Ovary (tissue), 10 donors: ENCODE measurements at places on chromosomes 2 and 18. TPM values are rescaled to one million over a fixed set of nuclear protein-coding genes. Genes with fewer than 3 reads are reported as not detected.

CROCC2 gene
- 1.7 TPM for total RNA-seq

CACNB4 gene
- total RNA-seq: 0.65 TPM

MSTN gene
- 0.25 TPM for total RNA-seq

EVX2 gene
- not detected for total RNA-seq

TIA1 gene
- 143 TPM for total RNA-seq

ST3GAL5 gene
- 21.8 TPM for total RNA-seq

DNA sequence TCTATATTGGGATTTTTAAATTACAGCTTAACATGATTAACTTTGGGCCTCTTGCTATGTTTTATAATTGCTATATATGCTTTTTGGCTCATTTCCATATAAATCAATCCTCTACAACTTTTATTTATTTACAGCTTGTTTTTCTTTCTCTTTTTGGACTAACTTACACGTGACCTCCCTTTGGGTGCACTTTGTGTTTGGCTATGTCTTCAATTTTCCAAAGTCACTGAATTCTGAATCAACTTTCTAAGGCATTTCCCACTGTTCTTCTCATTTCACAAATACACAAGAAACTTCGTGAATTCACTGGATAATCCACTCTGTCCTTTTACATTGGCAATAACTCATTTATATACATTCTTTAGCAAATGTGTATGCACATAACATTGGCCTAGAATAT lies 5.4 kb upstream of the CPS1 start:
- H3K36me3 ChIP-seq: no peaks in the 10 kb centered on the region
- peaks cover 1% of the 10 kb centered on the region for H3K4me1 ChIP-seq
- no peak overlapping the region for H3K4me3 ChIP-seq
- no peak for DNase-seq

DNA sequence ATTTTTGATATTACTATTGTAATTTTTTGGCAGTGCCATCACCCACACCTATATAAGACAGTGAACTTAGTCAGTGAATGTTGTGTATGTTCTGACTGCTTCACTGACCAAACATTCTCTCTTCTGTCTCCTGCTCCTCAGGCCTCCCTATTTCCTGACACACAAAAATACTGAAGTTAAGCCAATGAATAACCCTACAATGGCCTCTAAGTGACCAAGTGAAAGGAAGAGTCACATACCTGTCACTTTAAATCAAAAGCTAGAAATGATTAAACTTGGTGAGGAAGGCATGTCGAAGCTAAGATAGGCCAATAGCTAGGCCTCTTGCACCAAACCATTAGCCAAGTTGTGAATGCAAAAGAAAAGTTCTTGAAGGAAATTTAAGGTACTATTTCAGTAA lies 151.9 kb downstream of the RND3 start:
- H3K36me3 ChIP-seq: no peaks in the 10 kb centered on the region
- DNase-seq: no peak
- no peak overlapping the region for H3K27ac ChIP-seq
- H3K27me3 ChIP-seq: no peaks in the 10 kb centered on the region

DNA sequence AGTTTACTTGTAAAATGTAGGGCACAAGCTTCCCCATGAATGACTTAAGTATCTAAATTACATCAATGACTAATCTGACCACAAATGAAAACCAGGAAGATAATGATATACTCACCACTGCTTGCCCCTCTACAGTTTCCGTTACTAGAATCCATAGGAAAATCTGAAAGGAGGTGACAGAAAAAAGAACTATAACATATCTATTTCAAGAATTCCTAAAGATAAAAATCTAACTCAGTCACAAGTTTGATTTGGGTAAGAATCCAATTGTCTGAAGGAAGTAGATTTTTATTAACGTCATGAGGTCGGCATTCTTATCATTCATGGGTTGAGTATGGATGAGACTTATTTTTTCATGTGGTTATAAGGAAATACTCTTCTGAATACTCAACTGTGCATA lies 7.8 kb downstream of the FRZB start:
- no peaks in the 10 kb centered on the region for H3K36me3 ChIP-seq
- H3K4me3 ChIP-seq: no peak overlapping the region
- no peaks in the 10 kb centered on the region for H3K27me3 ChIP-seq
- H3K27ac ChIP-seq: no peak overlapping the region
- DNase-seq: no peak

DNA sequence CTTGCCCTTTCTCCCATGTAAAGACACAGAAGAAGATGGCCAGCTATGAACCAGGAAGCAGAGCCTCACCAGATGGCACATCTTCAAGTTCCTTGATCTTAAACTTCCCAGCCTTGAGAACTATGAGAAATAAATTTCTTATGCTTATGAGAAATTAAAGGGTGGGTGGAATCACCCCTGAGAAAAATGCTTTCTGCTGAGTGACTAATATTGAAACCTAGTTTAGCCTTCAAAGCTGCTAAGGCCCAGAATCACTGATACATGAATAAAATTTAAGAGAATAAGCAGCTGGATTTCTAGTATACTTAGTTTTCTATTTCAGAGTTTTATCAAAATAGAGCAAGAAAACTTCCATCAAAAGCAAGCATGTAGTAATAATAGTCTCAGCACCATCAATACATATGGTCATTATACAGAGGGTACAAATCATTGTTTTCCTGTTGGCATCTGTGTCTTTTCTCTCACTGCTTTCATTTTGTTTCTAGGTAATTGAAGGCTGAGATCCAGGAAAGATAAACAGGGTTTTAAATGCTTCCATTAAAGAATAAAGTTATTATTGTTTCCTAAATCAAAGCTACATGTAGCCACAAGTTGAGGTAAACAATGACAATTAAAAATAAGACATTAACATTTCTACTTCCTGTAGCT lies 53.3 kb upstream of the COL5A2 start:
- H3K36me3 ChIP-seq: no peaks in the 10 kb centered on the region
- no peak overlapping the region for H3K4me3 ChIP-seq
- no peaks in the 10 kb centered on the region for H3K27me3 ChIP-seq
- H3K27ac ChIP-seq: no peak overlapping the region
- H3K4me1 ChIP-seq: no peaks in the 10 kb centered on the region

DNA sequence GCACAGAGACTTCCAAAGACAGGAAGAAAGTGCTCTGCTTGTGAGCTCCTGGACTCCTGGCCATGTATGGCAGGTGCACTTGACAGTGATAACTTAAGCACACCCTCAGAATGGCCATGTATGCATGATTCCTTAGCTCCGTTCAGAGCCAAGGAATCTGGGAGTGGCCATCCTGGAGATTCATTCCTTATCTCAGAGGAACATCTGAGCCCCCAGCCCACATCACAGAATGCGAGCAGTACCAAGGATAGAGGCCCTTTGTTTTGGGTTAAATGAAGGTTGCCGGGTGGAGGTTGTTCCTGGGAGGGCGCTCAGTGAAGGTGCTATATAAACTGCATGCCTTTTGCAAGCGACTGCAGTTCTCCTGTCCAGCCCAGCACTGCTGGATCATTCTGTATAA lies 26.9 kb downstream of the DIPK1C start:
- no peaks in the 10 kb centered on the region for H3K27me3 ChIP-seq
- H3K36me3 ChIP-seq: no peaks in the 10 kb centered on the region
- DNase-seq: no peak

DNA sequence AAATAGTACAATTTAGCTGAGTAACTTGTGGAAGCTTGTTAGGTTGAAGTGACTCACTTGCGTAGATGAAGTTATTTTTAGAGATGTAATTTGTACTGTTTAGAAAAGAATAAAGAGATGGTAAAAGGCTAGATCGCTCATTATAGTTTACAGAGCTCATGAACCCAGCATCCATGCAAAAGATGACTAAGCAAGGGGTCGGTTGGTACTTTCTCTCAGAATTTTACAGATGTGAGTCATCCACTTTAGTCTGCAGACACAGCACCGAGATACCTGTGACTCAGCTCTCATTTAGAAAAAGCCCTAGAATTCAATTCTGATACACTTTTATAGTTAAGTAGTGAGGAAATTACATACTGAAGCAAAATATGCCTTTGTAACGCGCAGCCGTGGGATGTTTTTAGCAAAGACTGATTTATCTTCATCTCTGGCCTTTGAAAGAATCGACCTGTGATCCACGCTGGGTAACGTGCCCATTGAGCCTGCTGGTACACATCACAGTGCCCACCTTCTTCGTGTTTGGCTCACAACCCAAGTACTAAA lies 116.5 kb upstream of the FOSL2 start:
- H3K27ac ChIP-seq: peak overlapping the region; percentile 31
- no peak for DNase-seq
- no peaks in the 10 kb centered on the region for H3K36me3 ChIP-seq
- H3K4me3 ChIP-seq: no peak overlapping the region
- no peaks in the 10 kb centered on the region for H3K27me3 ChIP-seq

DNA sequence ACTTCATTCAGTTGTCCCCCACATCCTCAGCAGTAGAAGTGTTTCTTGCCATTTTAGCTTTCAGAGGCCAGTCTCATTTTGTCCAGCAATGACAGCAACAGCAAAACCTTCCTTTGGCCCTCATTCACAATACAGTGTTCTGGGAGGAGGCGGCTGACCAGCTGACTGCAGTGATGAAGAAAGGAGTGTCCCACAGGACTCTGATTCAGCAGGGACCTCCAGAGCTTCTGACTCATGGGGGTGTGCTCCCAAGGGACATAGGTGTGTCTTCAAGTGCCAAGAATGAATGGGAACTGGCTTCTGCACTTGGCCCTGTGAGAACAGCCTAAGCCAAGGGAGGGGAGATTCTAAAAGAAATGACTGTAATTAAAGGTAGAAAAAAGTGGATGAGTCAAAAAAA lies 147.0 kb upstream of the PELI1 start:
- H3K36me3 ChIP-seq: no peaks in the 10 kb centered on the region
- H3K27ac ChIP-seq: no peak overlapping the region
- peaks cover 11% of the 10 kb centered on the region for H3K4me1 ChIP-seq
- no peak for DNase-seq
- H3K4me3 ChIP-seq: no peak overlapping the region

GRCh38 chr2:23423873-23424680 lies 39.1 kb downstream of the KLHL29 start:
- H3K36me3 ChIP-seq: no peaks in the 10 kb centered on the region
- H3K27ac ChIP-seq: no peak overlapping the region
- H3K27me3 ChIP-seq: no peaks in the 10 kb centered on the region

GRCh38 chr2:144446136-144446535 lies 73.8 kb downstream of the ZEB2 start:
- H3K36me3 ChIP-seq: no peaks in the 10 kb centered on the region
- no peak overlapping the region for H3K4me3 ChIP-seq
- H3K4me1 ChIP-seq: peaks cover 16% of the 10 kb centered on the region

DNA sequence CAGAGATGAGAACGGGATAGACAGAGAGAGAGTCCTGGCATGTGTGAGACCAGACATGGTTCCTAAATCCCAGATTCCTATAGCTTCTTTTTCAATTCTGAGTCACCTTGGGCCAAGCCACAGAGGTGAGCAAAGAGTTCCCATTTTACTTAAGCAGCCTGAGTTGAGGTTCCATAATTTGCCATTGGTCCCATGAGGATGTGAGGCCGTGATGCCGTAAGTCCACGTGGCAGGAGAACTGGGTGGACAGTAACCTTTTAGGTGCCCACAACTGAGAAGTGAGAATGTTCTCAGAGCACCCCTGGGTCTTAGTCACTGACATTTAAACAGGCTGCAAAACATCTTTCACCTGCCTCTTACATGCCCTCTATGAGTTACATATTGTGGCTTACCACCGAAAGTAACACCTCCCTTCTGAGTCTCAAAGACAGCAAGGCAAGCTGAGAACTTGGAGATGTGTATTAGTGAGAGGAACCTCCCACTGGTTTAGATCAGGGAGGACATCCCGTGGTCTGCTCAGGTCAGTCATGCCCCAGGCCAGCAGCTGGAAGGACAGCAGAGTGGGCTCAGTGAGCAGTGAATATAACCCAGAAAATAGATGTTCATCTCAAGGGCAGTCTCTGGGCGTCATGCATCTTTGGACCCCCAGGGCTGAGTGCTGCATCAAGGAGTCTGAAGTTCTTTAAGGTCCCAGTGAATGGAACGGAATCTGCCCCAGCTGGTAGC lies 127.9 kb upstream of the LGALSL start:
- no peaks in the 10 kb centered on the region for H3K27me3 ChIP-seq
- no peak overlapping the region for H3K4me3 ChIP-seq
- no peak overlapping the region for H3K27ac ChIP-seq
- no peaks in the 10 kb centered on the region for H3K36me3 ChIP-seq
- peaks cover 4% of the 10 kb centered on the region for H3K4me1 ChIP-seq
- no peak for DNase-seq

DNA sequence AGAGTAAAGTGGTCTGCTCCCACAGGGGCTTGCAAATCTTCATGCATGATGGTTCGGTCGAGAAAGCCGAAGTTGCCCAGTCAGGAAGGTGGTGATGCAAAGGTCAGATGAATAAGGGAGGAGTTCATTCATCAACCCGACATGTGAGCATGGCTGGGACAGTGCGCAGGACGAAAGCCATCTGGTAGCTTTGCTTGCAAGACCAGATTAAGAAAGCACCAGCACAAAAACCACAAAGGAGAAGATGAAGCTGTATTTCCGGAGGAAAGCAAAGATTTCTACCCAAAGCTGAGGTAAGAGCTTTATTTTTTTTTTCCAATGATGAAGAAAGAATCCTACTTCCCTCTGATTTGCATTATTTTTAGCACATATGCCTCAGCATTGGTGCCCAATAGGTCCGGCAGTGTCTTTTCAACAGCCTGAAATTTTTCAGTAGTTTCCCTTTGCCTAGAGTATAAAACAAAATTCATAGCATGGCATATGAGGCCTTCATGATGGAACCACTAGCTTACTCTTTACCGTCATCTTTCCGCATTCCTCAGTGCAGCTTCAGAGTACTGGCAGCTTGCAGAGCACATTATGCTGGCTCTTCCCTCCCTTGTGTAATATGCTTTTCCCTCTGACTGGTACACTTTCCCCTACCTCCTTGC lies 112.0 kb upstream of the THOC1 start:
- DNase-seq: no peak
- H3K4me1 ChIP-seq: no peaks in the 10 kb centered on the region
- H3K27ac ChIP-seq: no peak overlapping the region

GRCh38 chr18:79200546-79201268 lies 131.5 kb downstream of the ATP9B start:
- no peaks in the 10 kb centered on the region for H3K27me3 ChIP-seq
- no peak for DNase-seq
- H3K4me1 ChIP-seq: no peaks in the 10 kb centered on the region
- no peak overlapping the region for H3K4me3 ChIP-seq

DNA sequence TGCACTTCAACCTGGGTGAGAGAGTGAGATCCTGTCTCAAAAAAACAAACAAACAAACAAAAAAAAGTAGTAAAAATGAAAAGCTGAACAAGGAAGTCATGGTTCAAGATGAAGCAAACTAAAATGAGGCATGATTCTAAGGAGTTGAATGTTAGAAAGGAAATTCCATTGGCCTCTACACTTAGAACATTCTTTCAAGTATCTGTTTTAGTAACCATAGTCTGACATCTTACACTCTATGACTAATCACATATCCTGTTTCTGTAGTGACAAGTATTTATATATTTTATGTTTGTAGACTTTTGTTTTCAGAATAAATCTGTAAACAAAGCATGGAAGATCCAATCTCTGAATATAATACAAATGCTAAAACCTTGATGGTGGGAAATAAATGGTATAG lies 164.1 kb downstream of the KIAA1328 start:
- no peaks in the 10 kb centered on the region for H3K27me3 ChIP-seq
- no peak overlapping the region for H3K27ac ChIP-seq
- no peaks in the 10 kb centered on the region for H3K4me1 ChIP-seq
- no peaks in the 10 kb centered on the region for H3K36me3 ChIP-seq
